Occipital lobe (tissue), 3 donors: ENCODE measurements at places on chromosomes 2 and 18. TPM values are rescaled to one million over a fixed set of nuclear protein-coding genes. Genes with fewer than 3 reads are reported as not detected.

CCDC138 gene
- total RNA-seq = 48.4 TPM

ALLC gene
- not detected for total RNA-seq

GLI2 gene
- total RNA-seq = 2.8 TPM

ADGRF3 gene
- 0.16 TPM for total RNA-seq

MRPL30 gene
- 77.8 TPM for total RNA-seq

ALPP gene
- not detected for total RNA-seq

RGPD3 gene
- total RNA-seq = 0.94 TPM

CABYR gene
- 34.6 TPM for total RNA-seq

CDH19 gene
- total RNA-seq = under 0.01 TPM

SCN7A gene
- total RNA-seq = 1.6 TPM

OTOF gene
- total RNA-seq = 0.47 TPM

POTEE gene
- total RNA-seq = under 0.01 TPM

CHRND gene
- total RNA-seq = not detected

SLC11A1 gene
- total RNA-seq = 1.7 TPM

CFAP53 gene
- total RNA-seq = 1.4 TPM

TDRD15 gene
- 3.0 TPM for total RNA-seq

IL36A gene
- total RNA-seq = not detected

KIAA2012 gene
- 0.47 TPM for total RNA-seq

TSN gene
- total RNA-seq = 78.3 TPM

POTEC gene
- not detected for total RNA-seq

PLGLB1 gene
- 6.2 TPM for total RNA-seq

C2orf81 gene
- 0.62 TPM for total RNA-seq
